ENCODE measurements at places on chromosomes 3 and 15.

DNA sequence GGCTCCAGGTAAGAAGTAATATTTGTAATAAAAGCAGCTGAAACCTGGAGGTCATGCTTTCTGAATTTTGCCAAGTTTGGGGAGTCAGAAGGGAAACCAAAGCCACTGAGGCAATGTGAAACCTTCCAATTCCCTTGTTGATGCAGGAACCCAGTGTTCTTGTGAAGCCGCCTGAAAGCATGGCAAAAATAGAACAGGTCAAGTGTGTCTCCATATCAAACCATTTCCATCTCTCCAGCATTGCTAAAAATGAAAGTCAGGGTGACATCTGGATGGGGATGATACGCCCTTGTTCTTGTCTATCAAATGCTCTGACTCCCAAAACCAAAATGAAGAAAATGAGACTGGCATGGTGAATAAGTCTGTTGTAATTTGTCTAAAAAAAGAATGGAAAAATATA, 362.5 kb downstream of the VPS13C start:
- DNase-seq, result no peak

GRCh38 chr3:150005243-150006112, 34.8 kb upstream of the PFN2 start:
- DNase-seq, result no peak

DNA sequence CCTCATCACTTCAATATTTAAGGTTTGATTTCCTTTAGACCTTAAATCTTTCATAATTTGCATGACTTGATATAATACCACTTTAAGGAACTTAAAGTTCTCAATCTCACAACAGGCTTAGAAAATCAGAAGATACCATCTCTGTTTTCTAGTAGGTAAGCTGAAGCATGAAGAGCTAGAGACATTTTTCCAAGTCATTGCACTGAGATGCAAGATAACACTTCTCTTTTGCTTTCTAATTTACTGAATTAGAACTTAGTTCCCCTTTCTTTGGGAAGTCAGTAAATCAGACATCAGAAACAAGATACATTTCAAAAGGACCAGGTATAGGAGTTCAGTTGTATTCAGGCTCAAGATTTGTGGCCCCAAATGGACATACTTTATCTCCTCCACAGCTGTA, 79.7 kb downstream of the DZIP3 start:
- DNase-seq, result no peak

GRCh38 chr3:156685752-156686151, 11.4 kb downstream of the TIPARP start:
- no peak for DNase-seq

DNA sequence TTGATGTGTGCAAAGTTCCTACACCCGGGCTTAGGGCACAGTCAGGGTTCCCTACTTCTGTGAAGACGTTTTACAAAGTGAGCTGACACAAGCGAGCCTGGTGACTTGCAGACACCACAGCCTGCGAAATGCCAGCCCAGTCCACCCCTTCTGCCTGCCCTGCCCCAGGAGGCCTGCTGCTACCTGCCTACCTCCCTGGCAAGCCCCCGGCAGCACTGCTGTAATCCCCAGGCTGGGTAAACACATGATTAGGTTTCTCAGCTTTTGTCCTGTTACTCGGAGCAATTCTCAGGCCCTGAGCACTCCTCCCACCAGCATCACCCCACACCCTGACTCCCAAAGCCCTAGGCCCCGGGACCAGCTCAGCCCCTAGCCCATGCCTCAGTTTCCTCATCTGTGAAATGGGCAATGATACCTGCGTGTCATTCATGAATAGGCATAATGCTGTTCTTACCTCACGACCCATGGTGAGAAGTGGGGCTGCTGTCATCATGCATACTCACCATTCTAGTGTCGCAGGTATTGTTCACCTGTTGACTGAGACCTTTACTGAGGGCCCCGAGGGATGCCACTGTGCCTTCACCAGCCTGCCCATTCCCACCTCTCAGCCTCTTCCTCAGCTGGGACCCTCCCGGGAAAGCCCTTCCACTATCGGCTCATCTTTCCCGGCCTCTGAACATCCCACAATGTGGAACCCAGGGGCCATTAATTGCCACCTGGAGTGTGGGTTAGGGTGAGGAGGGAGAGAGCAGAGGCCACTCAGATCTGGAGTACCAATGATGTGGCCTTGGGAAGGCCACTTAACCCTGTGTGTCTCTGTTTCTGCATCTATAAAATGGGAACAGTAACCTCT, 31.5 kb upstream of the SLC6A6 start:
- no peak for DNase-seq

Data from T-helper 9 cell (primary cell).